Thoracic aorta (tissue), 2 donors: ENCODE measurements at places on chromosomes 7 and 10. TPM values are rescaled to one million over a fixed set of nuclear protein-coding genes. Genes with fewer than 3 reads are reported as not detected.

- no peak for DNase-seq
Observed at GRCh38 chr10:58967551-58968388, 208.7 kb upstream of the PHYHIPL start.

CELF2 gene
- total RNA-seq = 73.5 TPM

LRIT1 gene
- not detected for total RNA-seq

GRCh38 chr7:77879272-77879671 is 80.7 kb downstream of the PHTF2 start:
- DNase-seq = no peak

SH2B2 gene
- total RNA-seq = 30.2 TPM

ZNF800 gene
- 43.6 TPM for total RNA-seq

- no peak for DNase-seq
Observed at GRCh38 chr7:127730658-127731276, 78.8 kb downstream of the SND1 start.

- DNase-seq = no peak
Observed at GRCh38 chr10:74924251-74924963, 98.0 kb downstream of the KAT6B start.

- DNase-seq = no peak
Observed at GRCh38 chr10:88934900-88935672, 17.5 kb downstream of the ACTA2 start.
